ENCODE measurements at places on chromosomes 7 and 10.

GRCh38 chr7:140674356-140674800 lies 1.6 kb downstream of the ADCK2 start:
- DNase-seq = no peak

- no peak for DNase-seq
Measured at GRCh38 chr10:121032460-121032859, 181.3 kb downstream of the WDR11 start.

DNA sequence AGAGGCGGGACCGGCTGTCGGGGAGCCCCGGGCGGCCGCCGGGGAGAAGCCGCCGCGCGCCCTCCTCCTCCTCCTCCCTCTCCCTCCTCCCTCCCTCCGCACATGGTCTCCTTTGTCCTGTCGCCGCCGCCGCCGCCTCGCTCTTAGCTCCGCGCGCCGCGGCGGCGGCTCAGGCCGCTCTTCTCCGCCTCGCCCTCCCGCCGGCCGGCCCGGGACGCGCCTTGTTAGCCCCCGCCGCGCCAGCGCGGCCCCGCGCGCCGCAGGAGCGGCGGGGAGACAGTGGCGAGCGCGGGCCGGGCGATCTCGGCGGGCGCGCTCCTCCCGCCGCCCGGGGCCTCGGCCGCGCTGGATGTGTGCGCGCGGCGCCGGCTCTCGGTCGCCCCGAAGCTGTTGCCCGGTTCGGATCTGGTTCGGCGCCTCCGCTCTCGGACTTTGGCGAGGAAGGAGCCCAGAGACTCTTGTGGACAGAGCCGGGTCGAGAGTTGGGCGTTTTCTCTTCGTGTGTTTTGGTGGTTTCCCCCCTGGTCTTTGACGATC lies 437.4 kb upstream of the GALNT17 start:
- DNase-seq = no peak

DNA sequence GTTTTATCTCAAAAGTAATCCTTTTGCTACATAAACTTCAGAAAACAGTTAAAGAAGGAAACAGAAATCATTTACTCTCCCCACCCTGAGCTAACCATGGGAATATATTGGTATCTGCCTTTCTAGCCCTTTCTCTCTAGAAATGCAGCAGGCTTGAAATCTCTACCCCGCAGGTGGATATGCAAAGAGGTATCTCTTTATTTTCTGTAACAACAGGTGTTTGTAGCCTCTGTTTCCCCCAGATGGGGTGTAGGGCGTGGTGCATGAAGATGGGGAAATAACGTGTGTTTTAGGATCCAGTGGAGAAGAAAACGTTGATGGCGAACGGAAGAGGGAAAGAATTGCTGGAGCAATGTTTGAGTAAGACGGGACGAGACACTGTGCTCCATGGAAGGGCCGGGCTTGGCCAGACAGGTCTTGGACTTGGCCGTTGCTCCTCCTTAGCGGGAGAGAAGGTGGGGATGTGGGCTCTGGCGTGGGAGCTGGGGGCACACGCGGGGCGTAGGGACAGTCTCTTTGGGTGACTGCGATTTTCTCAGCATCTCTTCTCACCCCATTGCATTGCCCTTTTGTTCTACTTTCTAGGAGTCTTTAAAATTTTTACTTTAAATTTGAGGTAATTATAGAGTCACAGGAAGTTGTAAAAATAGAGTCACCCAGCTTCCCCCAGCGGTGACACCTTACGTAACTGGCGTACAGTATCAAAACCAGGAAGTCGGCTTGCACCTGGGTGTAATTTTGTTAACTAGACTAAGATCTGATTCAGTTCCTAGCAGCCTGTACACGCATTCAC lies 82.9 kb downstream of the ELFN1 start:
- no peak for DNase-seq

DNA sequence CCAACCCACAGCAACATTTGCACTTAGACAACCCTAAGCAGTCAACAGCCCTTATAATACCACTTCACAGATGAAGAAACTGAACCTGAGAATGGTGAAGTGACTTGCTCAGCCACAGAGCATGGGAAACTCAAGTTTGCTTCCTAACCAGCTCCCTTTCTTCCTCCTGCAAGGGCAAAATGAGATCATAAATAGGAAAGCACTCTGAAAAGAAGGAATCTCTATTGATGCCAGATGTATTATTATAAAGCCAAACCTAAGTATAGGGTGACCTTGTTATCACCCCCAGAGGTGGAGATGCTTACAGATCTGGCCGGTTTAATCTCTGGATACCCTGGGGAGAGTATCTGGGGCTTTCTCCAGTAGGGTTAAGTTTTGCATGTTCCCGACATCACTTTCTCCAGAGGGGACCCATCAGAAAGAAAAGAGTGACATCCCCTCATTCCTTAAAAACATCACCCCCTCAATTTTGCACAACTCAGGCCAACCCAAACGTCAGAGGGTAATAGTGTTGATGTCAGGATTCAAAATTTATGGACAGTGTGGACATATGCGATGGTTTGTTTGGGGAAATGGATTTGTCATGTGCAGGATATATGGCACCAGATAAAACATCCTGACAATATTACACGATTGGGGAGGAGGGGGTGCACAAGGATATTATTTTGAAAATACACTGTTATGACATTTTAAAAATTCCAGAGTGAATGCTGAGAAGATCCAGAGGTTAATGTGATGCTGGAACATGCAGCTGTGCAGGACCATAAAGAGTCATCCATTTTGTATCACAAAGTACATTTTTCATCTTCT lies 24.0 kb upstream of the XPNPEP1 start:
- no peak for DNase-seq

DNA sequence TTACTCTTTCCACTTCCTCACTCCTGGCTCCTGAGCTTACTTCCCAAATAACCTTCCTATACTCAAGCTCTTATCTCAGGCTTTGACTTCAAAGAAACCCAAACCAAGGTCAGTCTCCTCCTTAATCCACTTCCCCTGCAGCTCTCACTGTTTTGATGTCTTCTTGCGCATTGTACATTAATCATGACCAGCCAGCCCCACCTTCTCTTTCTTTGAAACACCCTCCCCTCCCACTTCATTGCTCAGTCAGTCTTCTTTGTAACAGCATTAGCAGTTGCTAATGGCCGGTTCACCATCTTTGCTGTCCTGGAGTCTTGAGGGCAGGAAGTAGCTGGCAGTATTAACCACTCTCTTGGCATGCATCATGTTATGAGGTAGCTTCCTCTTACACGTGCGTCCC lies 57.9 kb upstream of the CHCHD3 start:
- DNase-seq = no peak

DNA sequence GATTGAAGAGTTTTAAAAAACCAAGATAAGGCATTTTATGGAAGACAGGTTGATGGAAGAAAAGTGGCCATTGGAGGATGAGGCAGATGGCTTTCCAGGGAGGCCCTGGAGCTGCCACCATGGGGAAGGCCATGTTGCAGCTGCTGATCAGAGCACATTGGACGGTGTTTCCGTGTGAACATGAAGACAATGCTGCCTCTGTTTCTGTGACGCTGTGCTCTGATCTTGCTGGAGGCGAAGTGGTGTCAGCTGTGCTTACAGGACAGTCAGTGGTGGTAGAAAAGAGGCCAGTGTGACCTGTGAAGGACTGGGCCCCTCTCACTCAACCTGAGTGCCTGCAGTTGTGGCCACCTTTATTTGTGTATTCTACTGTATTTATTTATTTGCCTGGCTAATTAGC lies 132.9 kb downstream of the FAM204A start:
- DNase-seq = no peak

GRCh38 chr10:82453678-82454293 lies 578.8 kb downstream of the NRG3 start:
- DNase-seq = no peak

GRCh38 chr7:73611017-73611555 lies 13.2 kb downstream of the MLXIPL start:
- DNase-seq = no peak
